ENCODE measurements at places on chromosomes 3 and 15. TPM values are rescaled to one million over a fixed set of nuclear protein-coding genes. Genes with fewer than 3 reads are reported as not detected.
A peak's percentile ranks its signal among the peaks of the same experiment; 100 is the strongest.

DNA sequence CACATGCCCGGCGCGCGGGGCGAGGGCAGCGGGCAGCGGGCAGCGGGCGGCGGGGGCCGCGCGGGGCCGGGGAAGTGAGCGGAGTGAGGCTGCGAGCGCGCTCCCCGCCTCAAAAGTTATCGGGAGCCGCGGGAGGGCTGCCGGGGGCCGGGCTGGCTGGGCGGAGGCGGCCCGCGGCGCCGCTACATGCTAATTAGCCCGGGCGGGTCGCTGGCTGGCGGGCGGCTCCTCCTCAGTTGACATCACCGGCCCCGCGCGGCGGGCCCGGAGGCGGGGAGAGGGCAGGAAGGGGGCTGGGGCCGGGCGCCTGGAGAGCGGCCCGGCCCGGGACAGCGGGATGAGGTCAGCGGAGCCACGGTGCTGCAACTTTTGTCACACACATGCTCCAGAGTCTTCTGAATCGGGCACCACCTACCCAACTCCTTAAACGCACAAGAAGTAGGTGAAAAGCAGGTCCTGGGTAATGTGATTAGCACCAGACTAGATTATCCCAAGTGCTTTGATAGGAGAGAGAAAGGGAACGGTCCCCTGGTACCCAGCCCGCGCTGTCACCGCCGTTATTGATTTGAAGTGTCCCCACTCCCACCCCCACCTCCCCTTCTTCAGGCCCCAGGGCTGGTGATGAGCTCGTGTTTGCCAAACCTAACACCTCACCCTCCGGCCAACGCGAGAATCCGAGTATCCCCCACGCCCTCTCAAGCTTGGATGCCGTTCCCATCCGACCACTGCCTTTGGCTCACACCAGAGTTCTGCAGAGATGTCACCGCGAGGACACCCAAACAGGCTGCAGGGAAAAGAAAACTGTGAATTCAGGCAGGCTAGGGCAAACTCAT lies at the start of gene HEG1:
TSS of gene HEG1 (minus strand) at position 85 of the 833 bp plus-strand sequence. CDS start 107 bp downstream, outside the sequence.
- H3K36me3 ChIP-seq: no peaks in the 10 kb centered on the region
- peak within 1 kb of the TSS; percentile 60 for H3K27ac ChIP-seq
- H3K4me3 ChIP-seq: peak within 1 kb of the TSS; percentile 95
- peaks cover 6% of the 10 kb centered on the region for H3K27me3 ChIP-seq

- H3K36me3 ChIP-seq: peaks cover 8% of the 10 kb centered on the region
- peaks cover 5% of the 10 kb centered on the region for H3K27me3 ChIP-seq
- DNase-seq: no peak
- no peak overlapping the region for H3K4me3 ChIP-seq
- peaks cover 10% of the 10 kb centered on the region for H3K4me1 ChIP-seq
- no peak overlapping the region for H3K27ac ChIP-seq
Measured at GRCh38 chr3:31305340-31305739, 227.4 kb upstream of the STT3B start.

GRCh38 chr15:39438799-39439592 lies 141.9 kb upstream of the THBS1 start:
- DNase-seq: no peak
- no peak overlapping the region for H3K27ac ChIP-seq
- H3K4me3 ChIP-seq: no peak overlapping the region
- H3K27me3 ChIP-seq: no peaks in the 10 kb centered on the region

- H3K36me3 ChIP-seq: no peaks in the 10 kb centered on the region
- H3K27me3 ChIP-seq: no peaks in the 10 kb centered on the region
- no peak overlapping the region for H3K27ac ChIP-seq
- no peak for DNase-seq
- H3K4me1 ChIP-seq: peaks cover 3% of the 10 kb centered on the region
Measured at GRCh38 chr3:142990721-142991120, 10.6 kb upstream of the U2SURP start.

DNA sequence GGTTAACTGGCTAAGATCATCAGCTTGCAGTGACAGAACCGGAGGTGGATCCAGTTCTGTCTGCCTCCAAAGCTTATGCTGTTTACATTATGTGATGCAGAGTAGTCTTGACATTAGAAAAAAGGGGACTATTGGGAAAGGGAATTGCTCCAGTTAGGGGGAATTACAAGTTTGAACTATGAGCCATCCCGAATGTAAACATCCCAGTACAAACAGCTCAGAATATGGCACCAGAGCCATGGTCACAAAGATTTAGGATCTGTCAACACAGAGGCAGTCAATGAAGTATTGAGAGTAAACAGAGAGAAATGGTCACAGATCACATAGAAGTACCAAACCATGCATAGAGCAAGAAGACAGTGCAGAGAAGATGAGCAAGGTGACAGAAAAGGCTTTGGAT lies 39.8 kb upstream of the CRTC3 start:
- no peaks in the 10 kb centered on the region for H3K36me3 ChIP-seq
- peaks cover 9% of the 10 kb centered on the region for H3K4me1 ChIP-seq
- no peak overlapping the region for H3K27ac ChIP-seq
- H3K4me3 ChIP-seq: no peak overlapping the region
- peaks cover 5% of the 10 kb centered on the region for H3K27me3 ChIP-seq
- DNase-seq: no peak

The TMC3 gene
- not detected for total RNA-seq

- no peaks in the 10 kb centered on the region for H3K27me3 ChIP-seq
- no peak overlapping the region for H3K4me3 ChIP-seq
- H3K36me3 ChIP-seq: no peaks in the 10 kb centered on the region
- H3K27ac ChIP-seq: no peak overlapping the region
- DNase-seq: no peak
Measured at GRCh38 chr3:105911496-105911895, 42.7 kb upstream of the CBLB start.

- no peaks in the 10 kb centered on the region for H3K4me1 ChIP-seq
- no peaks in the 10 kb centered on the region for H3K27me3 ChIP-seq
- no peak for DNase-seq
Measured at GRCh38 chr3:108838436-108838835, 15.8 kb downstream of the TRAT1 start.

- DNase-seq: no peak
- peaks cover 17% of the 10 kb centered on the region for H3K27me3 ChIP-seq
- H3K4me1 ChIP-seq: no peaks in the 10 kb centered on the region
- no peak overlapping the region for H3K27ac ChIP-seq
Measured at GRCh38 chr3:37863949-37864822, 2.5 kb downstream of the CTDSPL start.

- DNase-seq: no peak
- no peak overlapping the region for H3K4me3 ChIP-seq
- no peaks in the 10 kb centered on the region for H3K36me3 ChIP-seq
- H3K27ac ChIP-seq: no peak overlapping the region
- no peaks in the 10 kb centered on the region for H3K27me3 ChIP-seq
Measured at GRCh38 chr15:36942248-36942827, 158.0 kb downstream of the MEIS2 start.

- H3K27me3 ChIP-seq: no peaks in the 10 kb centered on the region
- H3K4me3 ChIP-seq: no peak overlapping the region
- no peak for DNase-seq
- no peak overlapping the region for H3K27ac ChIP-seq
- H3K4me1 ChIP-seq: no peaks in the 10 kb centered on the region
- H3K36me3 ChIP-seq: no peaks in the 10 kb centered on the region
Measured at GRCh38 chr3:130857336-130858026, 36.4 kb upstream of the ATP2C1 start.

The GOLGA8T gene
- total RNA-seq: not detected

The NUSAP1 gene
- total RNA-seq: 19.3 TPM

DNA sequence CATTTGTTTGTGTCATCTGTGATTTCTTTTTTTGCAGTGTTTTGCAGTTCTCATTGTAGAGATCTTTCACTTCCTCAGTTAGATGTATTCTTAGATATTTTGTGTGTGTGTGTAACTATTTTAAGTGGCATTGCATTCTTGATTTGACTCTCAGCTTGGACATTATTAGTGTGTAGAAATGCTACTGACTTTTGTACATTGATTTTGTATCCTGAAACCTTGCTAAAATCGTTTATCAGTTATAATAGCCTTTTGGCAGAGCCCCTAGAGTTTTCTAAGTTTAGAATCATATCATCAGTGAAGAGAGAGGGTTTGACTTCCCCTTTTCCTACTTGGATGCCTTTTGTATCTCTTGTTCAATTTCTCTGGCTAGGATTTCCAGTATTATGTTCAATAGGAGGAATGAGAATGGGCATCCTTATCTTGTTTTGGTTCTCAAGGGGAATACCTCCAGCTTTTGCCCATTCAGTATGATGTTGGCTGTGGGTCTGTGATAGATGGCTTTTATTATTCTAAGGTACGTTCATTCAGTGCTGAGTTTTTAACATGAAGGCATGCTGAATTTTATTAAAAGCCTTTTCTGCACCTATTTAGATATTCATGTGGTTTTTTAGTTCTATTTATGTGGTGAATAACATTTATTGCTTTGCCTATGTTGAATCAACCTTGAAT lies 211.7 kb downstream of the MBNL1 start:
- H3K36me3 ChIP-seq: no peaks in the 10 kb centered on the region
- H3K27ac ChIP-seq: no peak overlapping the region
- no peak for DNase-seq
- no peaks in the 10 kb centered on the region for H3K4me1 ChIP-seq
- no peak overlapping the region for H3K4me3 ChIP-seq
- no peaks in the 10 kb centered on the region for H3K27me3 ChIP-seq

The ZNF717 gene
- total RNA-seq: 4.7 TPM

GRCh38 chr3:165617134-165617533 lies 220.1 kb downstream of the BCHE start:
- no peaks in the 10 kb centered on the region for H3K27me3 ChIP-seq
- H3K27ac ChIP-seq: no peak overlapping the region
- no peaks in the 10 kb centered on the region for H3K36me3 ChIP-seq
- H3K4me1 ChIP-seq: no peaks in the 10 kb centered on the region
- no peak for DNase-seq

GRCh38 chr3:144948711-144949110 lies 977.1 kb downstream of the DIPK2A start:
- no peak for DNase-seq
- no peak overlapping the region for H3K4me3 ChIP-seq
- no peaks in the 10 kb centered on the region for H3K4me1 ChIP-seq
- no peak overlapping the region for H3K27ac ChIP-seq

The SERPINI2 gene
- total RNA-seq: not detected

DNA sequence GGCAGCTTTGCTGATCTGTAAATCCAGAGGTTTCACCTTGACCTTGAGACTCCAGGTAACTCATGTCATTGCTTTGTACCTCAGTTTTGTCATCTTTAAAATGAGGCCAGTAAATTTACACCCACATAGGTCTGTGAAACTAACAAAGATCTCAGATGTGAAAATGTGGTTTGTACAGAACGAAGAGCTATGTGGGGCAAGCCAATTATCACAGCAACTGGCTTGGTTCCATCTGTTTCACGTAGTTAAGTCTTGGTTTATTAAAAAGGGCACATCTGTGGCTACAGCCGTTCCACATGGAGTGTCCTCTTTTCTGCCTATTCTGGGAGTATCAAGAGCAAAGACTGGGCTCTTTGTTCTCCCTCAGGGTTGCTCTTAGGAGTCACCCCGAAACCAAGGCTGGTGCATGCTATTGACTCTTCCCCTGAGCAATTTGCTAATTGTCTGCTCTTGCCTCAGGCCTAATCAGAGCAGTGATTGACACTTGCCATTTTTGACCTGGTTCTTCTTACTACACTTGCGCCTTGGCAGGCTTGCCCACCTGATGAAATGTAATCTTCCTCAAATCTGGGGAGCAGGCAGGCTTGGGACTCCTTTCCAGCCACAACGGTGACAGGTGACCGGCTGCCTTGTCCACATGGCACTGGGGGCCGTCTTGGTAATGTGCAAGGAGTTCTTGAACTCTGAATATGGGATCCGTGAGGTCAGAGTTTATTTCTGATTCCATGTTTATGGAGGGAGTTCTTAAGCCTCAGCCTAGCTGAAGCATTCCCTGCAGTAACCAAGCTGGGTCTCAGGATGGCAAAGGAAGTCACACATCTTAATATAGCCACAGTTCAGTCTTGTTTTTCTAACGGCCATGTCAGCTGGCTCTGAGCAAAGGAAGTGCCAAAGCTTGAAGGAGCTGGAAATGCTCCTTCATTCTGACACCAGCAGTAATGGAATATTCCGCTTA lies 40.1 kb downstream of the EAF1 start:
- H3K4me3 ChIP-seq: no peak overlapping the region
- no peak overlapping the region for H3K27ac ChIP-seq
- H3K27me3 ChIP-seq: peaks cover 2% of the 10 kb centered on the region
- H3K36me3 ChIP-seq: peaks cover 8% of the 10 kb centered on the region
- peaks cover 10% of the 10 kb centered on the region for H3K4me1 ChIP-seq

GRCh38 chr3:193819117-193820010 lies 226.4 kb downstream of the OPA1 start:
- H3K27ac ChIP-seq: no peak overlapping the region
- peaks cover 14% of the 10 kb centered on the region for H3K4me1 ChIP-seq
- H3K36me3 ChIP-seq: no peaks in the 10 kb centered on the region
- peaks cover 9% of the 10 kb centered on the region for H3K27me3 ChIP-seq

- no peaks in the 10 kb centered on the region for H3K27me3 ChIP-seq
- DNase-seq: no peak
- H3K4me1 ChIP-seq: no peaks in the 10 kb centered on the region
Measured at GRCh38 chr15:92772626-92773244, 117.2 kb upstream of the FAM174B start.

- no peaks in the 10 kb centered on the region for H3K4me1 ChIP-seq
- no peak for DNase-seq
- peaks cover 6% of the 10 kb centered on the region for H3K36me3 ChIP-seq
- H3K27ac ChIP-seq: no peak overlapping the region
Measured at GRCh38 chr15:92709110-92709790, 53.7 kb upstream of the FAM174B start.

DNA sequence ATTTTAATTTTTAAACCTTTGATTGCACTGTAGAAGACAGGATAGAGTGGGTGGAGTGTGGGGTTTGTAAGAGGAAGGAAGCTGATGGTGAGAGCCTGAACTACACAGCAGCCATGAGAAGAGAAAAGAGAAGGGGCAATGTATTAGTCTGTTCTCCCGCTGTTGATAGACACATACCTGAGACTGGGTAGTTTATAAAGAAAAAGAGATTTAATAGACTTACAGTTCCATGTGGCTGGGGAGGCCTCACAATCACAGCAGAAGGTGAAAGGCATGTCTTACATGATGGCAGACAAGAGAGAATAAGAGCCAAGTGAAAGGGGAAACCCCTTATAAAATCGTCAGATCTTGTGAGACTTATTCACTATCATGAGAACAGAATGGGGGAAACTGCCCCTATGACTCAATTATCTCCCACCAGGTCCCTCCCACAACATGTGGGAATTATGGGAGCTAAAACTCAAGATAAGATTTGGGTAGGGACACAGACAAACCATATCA lies 37.3 kb downstream of the STARD5 start:
- no peak for DNase-seq
- no peak overlapping the region for H3K27ac ChIP-seq
- H3K27me3 ChIP-seq: peaks cover 3% of the 10 kb centered on the region
- no peaks in the 10 kb centered on the region for H3K4me1 ChIP-seq
- peak overlapping the region; percentile 21 for H3K4me3 ChIP-seq
- no peaks in the 10 kb centered on the region for H3K36me3 ChIP-seq

DNA sequence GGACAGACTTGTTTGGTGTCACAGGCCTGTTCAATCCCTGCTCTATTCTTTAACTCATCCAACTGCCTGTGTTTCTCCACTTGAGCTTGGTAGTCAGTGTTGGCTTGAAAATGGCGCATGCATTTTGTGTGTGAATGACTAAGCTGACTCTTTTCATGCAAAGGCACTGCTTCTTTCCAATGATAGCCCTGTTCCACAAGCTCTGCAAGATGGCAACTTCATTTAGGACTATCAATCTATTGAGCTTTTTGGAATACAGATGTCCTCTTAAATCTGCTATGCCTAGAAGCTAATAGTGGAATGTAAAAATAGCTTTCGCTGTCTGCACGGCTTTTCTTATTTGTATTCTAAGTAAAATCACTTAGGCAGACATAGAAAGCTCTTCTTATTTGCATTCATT lies 33.6 kb upstream of the SYNPR start:
- H3K27ac ChIP-seq: no peak overlapping the region
- H3K4me1 ChIP-seq: peaks cover 2% of the 10 kb centered on the region
- no peak for DNase-seq
- no peak overlapping the region for H3K4me3 ChIP-seq

Measured in glutamatergic neuron (in vitro differentiated cells).